Natural killer cell (primary cell): ENCODE measurements at places on chromosomes 3 and 15. TPM values are rescaled to one million over a fixed set of nuclear protein-coding genes. Genes with fewer than 3 reads are reported as not detected.

GOLGA8T gene
- 2.6 TPM for total RNA-seq

GRCh38 chr3:99708207-99708745 is 69.9 kb downstream of the COL8A1 start:
- DNase-seq: no peak

GRCh38 chr3:69016901-69017300 is 3.4 kb upstream of the EOGT start:
- DNase-seq: no peak

DNA sequence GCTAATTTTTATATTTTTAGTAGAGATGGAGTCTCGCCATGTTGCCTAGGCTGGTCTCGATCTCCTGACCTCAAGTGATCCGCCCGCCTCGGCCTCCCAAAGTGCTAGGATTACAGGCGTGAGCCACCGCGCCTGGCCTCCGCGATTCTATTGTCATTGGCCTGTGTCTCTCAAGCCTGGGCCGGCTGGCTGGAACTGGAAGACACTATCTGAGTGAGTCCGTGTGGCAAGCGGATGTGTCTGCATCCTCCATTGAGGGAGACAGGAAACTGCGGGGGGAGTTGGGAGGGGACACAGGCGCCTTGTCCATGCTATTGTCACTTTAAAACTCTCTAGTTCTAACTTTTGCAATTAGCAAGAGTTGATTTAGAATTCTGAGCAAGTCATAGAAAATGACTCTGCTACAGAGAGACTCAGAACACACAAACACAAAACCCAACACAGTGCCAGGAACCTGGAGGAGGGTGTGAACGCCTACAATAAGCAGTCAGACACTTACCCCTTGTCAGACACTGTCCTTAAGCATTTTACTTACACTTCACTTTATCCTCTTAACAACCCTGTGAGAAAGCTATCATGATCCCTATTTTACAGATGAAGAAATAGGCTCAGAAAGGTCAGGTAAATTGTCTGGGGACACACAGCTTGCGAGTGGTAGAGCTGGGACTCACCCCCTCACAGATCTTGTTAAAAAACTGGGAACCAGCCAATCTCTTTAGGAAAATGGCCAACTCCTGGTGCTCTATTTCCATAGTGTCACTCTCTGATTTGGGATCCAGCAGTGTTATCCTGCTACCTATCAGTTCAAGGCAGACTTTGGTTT is 38.7 kb downstream of the ANP32A start:
- peak; percentile 46 for DNase-seq

DNA sequence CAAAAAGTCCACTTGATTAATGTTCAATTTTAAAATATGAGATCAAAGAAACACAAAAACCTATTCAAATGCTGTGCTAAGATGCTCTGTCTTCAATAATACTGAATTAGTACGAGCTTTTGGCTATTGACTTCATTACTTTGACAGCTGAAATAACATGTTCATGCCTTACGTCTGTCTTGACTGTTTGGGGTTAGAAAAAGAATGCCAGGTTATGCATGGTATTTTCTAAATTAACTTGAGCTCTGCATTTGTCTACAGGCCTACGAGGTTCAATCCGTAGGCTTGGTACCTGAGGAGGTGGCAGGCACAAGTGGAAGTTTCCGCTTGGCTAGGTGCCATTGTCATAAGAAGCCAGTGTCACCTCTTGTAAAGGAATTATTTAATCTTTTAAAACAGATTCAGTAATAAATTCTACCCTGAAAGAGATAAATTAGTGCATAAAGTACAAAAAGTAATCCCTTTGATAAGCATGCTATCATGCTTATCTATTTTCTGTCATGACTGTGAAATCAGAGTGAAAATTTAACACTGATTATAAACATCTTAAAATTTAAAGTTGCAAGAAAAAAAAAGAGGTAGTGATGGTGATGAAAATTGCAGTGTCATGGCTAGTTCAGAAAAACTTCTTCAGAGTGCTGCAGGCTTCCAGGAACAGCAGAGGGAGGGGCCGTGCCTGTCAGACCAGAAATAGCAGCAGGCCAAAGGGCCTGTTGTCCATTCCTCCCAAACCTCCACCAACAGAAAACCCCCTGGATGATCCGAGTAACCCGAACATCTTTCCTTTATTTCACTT is 115.7 kb downstream of the ARRDC4 start:
- DNase-seq: no peak

DNA sequence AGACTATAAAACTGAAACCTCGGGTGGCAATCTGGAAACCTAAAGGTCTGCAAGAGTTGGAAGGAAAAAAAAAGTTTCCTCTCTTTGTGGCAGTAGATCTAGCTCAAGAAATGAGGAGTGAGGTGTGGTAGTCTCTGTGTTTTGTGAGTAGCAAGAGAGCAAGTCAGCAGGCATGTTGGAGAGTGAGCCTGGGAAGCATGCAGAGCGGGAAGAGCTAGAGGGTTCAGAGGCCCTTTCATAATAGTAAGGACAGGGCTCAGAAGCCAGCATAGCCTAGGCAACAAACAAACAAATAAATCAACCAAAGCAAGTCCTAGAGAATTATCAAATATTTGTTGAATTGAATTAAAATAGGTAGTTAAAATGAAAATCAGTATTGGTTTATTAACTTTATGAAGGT is 189.7 kb upstream of the CBLB start:
- DNase-seq: no peak

ZNF620 gene
- total RNA-seq: 7.4 TPM

ISLR gene
- not detected for total RNA-seq

- no peak for DNase-seq
Measured at GRCh38 chr3:169758359-169758994, 6.4 kb downstream of the TERC start.

DNA sequence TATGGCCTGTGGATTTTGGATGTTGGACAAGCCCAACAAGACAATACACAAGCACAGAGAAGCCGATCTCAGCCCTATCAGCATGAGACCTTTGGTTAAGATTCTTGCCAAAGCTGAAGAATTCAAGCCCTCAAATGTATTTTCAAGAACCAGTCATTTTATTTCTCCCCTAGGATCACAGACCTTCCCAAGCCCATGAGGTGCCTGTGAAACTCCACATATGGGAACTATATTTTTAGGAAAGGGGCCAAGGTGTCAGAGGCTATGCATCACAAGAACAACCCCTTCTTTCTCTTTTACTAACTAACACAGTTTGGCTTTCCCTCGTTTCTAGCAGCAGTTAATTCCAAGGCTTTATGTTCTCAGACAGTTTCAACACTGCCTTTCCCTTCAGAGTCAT is 364.5 kb downstream of the MAGI1 start:
- no peak for DNase-seq

CSTA gene
- 4.0 TPM for total RNA-seq

GRCh38 chr3:57951066-57951882 is 56.9 kb upstream of the FLNB start:
- DNase-seq: no peak

TJP1 gene
- not detected for total RNA-seq
